Sciatic nerve (tissue), 2 donors: ENCODE measurements at places on chromosomes 7 and 10. TPM values are rescaled to one million over a fixed set of nuclear protein-coding genes. Genes with fewer than 3 reads are reported as not detected.

Gene NPFFR1
- total RNA-seq: 4.8 TPM

Gene GJD4
- not detected for total RNA-seq

Gene RTKN2
- 0.22 TPM for total RNA-seq

Gene NPSR1
- total RNA-seq: not detected

Gene SDK1
- 11.2 TPM for total RNA-seq

Gene SCIN
- total RNA-seq: 9.8 TPM

Gene ACTR3C
- 3.3 TPM for total RNA-seq

DNA sequence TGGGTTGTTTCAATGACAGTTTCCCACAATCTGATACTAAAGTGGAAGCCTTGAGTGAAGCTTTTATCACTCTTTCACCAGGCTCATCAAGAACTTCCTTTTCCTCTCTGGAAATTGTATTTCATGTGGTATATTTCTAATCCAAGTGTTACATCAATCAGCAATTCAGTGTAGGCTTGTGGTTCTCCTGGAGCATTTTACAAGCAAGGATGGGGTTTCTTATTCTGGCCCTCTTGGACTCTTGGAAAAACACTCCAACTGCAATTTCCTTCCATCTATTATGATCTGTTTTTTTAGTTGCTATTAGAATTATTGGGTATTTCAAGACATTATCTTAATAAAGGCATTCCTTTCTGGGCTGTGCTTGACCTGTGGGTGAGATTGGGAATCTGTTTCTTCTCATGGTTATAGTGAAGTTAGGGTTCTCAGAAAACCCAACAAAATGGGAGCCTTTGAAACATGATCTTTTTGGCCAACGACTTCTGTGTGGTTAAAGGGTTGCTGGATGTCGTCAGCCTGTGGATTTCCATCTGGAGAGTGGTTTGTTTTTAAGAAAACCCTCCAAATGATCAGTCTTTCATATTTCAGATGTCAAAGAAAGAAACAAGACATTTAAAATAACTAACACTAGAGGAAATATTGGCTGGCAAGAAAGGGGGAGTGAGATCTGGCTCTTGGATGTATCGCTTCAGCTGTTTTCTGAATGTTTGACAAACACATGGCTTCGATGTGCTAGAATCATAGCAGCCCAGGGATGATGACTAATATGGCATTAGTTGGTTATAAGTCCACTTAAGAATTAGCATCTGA lies 540.2 kb downstream of the LRMDA start:
- DNase-seq: no peak

- DNase-seq: no peak
These were observed 19.2 kb downstream of the SLC18A2 start for GRCh38 chr10:117260084-117260483.

GRCh38 chr7:151077705-151078232 lies 2.8 kb downstream of the FASTK start:
- no peak for DNase-seq

GRCh38 chr7:140568021-140568813 lies 72.4 kb downstream of the DENND2A start:
- no peak for DNase-seq

GRCh38 chr7:48262606-48263310 lies 91.5 kb downstream of the ABCA13 start:
- DNase-seq: no peak

DNA sequence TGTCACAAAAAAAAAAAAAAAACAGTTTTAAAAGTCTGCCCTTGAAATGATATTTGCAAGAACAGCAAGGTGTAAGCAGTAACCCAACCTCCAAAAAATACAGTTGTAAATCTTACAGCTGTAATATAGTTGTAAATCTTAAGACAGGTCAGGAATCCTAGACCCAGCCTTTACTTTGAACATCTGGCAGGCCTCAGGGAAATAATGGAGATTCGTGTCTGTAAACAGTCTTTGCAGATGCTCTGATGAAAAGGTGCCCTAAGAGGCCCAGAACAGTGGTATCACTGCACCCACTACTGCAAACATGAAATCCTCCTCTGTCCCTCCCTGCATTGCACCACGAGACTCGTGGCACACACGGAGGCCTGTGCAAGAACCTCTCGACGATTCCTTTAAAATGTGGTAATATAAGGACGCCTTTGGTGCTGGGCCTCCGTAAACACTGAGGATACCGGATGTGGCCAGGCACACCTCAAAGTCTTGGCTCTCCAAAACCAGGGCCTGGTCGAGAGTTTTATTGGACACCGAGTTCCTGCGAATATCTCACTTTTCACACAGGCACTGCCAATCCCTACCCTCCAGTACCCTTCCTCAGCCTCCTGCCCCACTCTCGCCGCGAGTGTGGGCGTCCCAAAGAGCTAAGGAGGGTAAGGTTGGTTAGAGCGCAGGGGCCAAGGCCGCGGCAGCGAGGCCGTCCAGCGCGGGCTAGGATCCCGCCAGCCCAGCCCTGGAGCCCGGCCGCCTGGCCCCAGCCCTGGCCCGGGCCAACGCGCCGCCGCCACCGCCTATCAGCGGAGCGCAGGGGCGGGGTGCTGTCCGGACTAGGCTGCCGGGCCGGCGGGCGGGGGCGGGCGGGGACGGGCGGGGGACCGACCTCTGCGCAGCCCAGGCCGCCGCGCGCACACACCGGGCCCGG lies at the start of gene REEP3:
TSS of gene REEP3 (plus strand) at position 902 of the 916 bp plus-strand sequence. CDS start 145 bp downstream, outside the sequence.
- peak; percentile 81 for DNase-seq

- no peak for DNase-seq
These were observed 80.6 kb upstream of the NAMPT start for GRCh38 chr7:106365252-106366005.

GRCh38 chr10:43230909-43231522 lies 35.8 kb downstream of the RASGEF1A start:
- DNase-seq: peak; percentile 52

DNA sequence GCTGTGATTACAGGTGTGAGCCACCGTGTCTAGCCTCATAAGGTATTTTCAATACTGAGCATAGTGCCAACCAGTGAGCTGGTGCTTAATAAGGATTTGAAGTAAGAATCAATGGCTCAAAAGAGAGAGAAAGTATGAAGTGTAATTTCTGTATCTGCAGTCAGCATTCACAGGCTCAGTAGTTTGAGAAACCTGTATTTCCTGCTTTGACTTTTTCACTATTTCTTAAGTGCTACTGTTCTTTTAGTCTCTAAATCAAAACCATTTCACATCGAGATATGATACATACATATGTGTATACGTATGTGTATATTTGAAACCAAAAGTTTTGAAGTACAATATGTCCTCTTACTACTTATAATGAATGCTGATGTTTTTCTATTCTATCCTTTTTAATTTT lies 189.9 kb downstream of the PPP1R9A start:
- no peak for DNase-seq

GRCh38 chr10:44929356-44930255 lies 18.5 kb downstream of the TMEM72 start:
- DNase-seq: no peak

- DNase-seq: no peak
These were observed 2.2 kb upstream of the ASCC1 start for GRCh38 chr10:72218325-72218724.

- DNase-seq: no peak
These were observed 82.1 kb upstream of the HPS1 start for GRCh38 chr10:98528805-98529183.

DNA sequence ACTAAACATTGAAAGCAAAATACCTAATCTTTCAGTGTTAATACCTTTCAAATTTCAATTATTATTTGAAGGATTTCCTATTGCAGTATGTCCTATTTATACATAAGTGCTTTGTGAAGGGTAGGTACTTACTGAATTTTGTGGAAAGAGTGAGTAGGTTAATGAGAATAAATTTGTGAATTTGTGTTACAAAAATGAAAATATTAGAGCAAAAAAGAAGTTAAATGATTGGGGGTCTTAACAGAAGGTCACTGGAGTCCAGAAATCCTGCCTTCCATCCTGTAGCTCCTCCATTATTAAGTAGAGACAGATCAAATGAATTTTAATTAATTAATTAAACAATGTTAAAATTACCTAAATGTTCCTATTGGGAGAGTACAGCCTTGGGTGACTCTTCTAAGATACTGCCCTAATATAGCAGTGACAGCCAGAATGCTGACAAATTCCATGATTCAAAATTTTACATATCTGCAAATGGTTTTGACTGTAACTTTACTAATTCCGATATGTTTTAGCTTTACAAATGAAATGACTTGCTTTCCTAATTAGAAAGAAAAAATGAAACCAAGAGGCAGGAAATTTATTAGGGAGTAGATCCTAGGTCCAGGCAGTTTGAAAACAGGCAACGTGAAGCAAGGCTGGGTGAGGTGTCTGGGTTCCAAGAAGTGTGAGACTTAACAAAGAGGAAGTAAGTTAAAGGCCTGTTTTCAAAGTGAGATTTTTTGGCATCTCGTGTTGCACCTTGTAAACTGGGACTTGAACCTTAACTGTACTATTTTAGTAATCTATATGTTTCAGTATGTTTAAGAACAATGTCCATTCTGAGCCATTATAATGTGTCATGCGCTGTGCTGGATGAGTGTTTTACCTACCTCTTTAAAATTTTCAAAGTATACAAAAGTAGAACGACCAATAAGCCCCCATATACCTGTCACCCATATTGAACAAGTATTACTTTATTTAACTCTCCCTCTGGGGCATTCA lies 1.5 kb downstream of the PIK3CG start:
- DNase-seq: no peak
